Dermis microvascular lymphatic vessel endothelial cell (primary cell): ENCODE measurements at places on chromosomes 12 and 14.

DNA sequence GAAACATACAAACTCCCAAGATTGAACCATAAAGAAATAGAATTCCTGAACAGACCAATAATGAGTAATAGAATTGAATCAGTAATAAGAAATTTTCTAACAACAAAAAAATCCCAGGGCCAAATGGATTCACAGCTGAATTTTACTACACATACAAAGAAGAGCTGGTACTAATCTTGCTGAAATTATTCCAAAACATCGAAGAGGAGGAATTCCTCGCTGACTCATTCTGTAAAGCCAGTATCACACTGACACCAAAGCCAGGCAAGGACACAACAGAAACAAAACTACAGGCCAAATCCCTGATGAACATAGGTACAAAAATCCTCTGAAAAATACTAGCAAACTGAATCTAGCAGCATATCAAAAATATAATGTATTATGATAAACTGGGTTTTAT, 367.8 kb upstream of the CLEC14A start:
- no peak for DNase-seq

- DNase-seq: no peak
These were observed 84.0 kb downstream of the PPP2R5C start for GRCh38 chr14:101845496-101845895.

DNA sequence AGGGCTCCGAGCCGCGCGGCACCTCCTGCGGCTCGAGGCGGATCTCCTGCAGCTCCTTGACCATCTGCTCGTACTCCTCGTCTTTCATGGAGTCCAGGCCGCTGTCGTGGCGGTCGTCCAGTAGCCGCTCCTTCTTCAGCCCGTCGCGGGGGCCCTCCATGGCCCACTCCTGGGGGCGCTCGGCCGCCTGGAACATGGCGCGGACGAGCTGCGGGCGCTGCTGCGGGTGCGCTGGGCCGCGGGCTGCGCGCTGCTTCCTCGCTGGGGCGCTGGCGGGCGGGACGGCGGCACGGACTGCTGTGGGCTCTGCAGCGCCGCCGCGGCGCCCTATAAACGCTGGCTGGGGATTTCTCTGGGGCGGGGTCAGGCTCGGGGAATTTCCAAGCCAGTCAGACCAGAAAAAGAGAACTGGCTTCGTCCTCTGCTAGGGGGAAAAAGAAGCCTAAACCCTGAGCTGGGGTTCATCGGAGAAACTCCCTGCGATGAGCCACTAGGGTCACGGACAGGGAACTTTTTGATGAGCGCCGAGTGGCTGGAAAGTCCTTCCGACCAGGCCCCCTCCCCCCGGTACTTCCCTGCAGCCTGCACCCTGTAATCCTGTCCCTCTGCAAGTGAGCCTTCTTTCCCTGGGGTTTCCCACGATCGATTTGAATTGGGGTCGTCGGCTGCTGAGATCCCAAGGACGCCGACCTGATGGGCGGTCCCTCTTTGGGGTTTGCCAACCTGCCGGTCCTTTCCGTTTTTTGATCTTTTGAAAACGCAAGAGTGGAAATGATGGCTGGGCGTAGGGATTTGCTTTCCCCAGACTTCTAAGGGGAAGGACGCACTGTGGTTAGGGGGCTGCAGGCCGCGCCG, at the start of gene NFKBIA:
NFKBIA (minus strand) TSS at position 301 of the 855 bp plus-strand sequence; CDS start at position 196, 105 bp downstream.
- peak; percentile 91 for DNase-seq

GRCh38 chr12:26091822-26092221, 33.0 kb downstream of the BHLHE41 start:
- no peak for DNase-seq

- no peak for DNase-seq
These were observed at the start of gene MAP1LC3B2 for GRCh38 chr12:116559162-116559935. Gene MAP1LC3B2 (plus strand): TSS chr12:116559381. CDS start chr12:116575943, 16,562 bp downstream.

GRCh38 chr12:12171991-12172511, 94.8 kb downstream of the LRP6 start:
- DNase-seq: no peak

- no peak for DNase-seq
These were observed 25.4 kb upstream of the NAP1L1 start for GRCh38 chr12:76109879-76110278.

DNA sequence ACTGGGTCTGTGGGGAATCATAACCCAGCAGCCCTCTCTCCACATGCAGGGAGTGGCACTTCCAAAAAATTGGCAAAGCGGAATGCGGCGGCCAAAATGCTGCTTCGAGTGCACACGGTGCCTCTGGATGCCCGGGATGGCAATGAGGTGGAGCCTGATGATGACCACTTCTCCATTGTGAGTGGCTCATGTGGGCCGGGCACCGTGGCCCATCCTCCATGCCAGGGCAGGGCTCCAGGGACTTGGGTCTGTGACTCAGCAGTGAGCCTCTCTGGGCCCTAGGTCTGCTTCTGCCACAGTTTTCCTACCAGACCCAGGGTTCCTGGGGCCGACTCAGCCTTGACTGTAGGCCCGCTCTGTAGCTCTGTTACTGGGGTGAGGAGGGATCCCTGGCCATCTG, 2.2 kb downstream of the NPFF start:
- DNase-seq: no peak

- no peak for DNase-seq
These were observed 12.8 kb downstream of the LEMD3 start for GRCh38 chr12:65182012-65182739.

DNA sequence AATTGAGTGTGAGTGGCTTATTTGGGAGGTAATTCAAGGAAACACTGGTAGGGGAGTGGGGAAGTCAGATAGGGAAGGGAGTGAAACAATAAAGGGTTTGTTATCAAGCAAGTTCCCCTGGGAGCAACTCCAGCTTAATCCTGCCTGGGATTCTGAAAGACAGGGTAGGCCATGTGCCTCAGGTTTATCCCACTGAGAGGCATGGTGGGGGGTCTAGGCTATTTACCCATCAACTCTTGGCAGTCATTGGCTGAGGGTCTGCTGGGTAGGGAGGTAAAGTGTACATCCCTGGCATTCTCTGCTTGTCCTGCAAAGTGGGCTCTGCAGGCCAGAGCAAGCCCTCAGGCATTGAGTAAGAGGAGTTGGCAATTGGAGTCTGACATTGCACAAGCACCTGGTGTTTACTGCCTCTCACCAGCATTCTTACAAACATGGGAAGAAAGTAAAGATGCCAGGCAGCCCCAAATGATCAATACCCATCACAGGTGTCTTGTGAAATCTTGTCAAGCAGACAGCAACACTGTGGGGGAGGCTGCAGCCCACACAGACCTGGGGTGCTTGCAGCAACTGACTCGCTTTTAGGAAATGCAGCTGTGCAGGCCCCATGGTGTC, 169.3 kb downstream of the KTN1 start:
- no peak for DNase-seq

DNA sequence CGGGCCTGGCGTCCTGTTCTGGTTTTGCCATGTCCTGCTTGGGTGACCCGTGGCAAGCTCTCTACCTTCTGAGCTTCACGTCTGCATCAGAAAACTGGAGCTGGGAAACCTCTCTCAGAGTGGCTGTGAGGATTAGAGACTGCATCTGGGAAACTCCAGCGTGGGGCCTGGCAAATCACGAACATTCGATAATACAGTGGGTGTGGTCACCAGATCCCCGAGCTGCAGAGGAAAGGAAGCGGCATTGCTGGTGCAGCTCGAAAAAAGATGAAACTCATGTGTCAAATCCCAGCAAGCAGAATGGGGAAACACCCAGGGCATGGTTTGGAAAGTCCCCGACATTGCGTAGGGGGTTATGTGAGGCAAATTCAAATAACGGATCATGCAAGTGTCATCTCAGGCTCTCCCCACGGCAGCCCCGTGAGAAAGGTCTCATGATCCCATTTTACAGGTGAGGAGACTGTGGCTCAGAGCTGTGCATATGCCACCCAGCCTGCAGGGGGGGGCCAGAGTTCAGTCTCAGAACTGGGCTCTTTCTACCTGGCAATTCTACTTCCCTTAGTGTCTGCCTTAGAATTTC, 98.1 kb upstream of the VRK1 start:
- DNase-seq: no peak
